Stimulated activated CD4-positive, alpha-beta T cell treated with anti-CD3 and anti-CD28 coated beads, TNF-alpha, amount 100 ng/mL, for 24 hours (primary cell): ENCODE measurements at places on chromosomes 1 and 21.

DNA sequence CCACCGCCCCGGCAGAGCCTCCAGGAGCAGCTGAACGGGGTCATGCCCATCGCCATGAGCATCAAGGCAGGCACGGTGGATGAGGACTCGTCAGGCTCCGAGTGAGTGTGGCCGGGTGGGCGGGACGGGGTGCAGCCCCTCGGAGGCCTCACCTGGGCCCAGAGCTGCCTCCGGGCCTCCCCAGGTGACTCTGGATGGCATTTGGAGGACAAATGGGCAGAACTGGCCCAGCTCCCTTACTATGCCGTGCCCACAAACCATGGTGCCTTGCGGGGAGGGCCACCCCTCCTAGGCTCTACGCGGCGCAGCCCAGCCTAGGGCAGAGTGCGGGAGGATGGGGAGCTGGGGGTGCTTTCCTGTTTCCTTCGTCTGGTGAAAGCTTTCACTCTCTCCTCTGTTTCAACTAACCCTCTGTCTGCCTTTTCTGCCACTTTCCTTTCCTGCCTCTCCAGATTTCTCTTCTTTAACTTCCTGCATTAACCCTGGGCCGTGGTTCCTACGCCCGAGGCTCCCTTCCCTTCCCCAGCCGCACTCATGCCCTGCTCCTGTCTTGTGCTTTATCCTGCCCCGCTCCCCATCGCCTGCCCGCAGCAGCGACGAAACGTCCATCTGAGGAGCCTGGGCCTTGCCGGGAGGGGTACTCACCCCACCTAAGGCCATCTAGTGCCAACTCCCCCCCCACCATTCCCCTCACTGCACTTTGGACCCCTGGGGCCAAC is 9.2 kb downstream of the PSRC1 start:
- no peak for DNase-seq

GRCh38 chr1:178237121-178237520 is 143.2 kb downstream of the RASAL2 start:
- DNase-seq: no peak

DNA sequence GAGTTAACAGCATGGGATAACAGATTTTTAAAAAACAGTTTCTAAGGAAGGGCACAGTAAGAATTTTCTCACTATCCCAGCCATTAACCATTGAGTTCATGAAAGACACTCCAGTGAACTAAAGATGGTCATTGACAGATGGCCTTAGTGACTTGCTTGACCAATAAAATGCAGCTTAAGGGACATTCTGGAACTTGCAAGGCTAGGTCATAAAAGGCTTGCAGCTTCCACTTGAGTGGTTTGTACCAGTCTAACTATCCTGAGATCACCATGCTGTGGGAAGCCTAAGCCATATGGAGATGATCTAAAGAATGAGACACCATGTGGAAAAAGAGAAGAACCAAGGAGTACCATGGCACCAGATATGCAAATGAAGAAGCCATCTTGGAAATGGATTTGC is 37.9 kb upstream of the MUTYH start:
- DNase-seq: no peak

- DNase-seq: no peak
These were observed 125.2 kb upstream of the KIAA0040 start for GRCh38 chr1:175317779-175318178.

GRCh38 chr1:201683397-201683796 is 144.5 kb downstream of the NAV1 start:
- DNase-seq: no peak

DNA sequence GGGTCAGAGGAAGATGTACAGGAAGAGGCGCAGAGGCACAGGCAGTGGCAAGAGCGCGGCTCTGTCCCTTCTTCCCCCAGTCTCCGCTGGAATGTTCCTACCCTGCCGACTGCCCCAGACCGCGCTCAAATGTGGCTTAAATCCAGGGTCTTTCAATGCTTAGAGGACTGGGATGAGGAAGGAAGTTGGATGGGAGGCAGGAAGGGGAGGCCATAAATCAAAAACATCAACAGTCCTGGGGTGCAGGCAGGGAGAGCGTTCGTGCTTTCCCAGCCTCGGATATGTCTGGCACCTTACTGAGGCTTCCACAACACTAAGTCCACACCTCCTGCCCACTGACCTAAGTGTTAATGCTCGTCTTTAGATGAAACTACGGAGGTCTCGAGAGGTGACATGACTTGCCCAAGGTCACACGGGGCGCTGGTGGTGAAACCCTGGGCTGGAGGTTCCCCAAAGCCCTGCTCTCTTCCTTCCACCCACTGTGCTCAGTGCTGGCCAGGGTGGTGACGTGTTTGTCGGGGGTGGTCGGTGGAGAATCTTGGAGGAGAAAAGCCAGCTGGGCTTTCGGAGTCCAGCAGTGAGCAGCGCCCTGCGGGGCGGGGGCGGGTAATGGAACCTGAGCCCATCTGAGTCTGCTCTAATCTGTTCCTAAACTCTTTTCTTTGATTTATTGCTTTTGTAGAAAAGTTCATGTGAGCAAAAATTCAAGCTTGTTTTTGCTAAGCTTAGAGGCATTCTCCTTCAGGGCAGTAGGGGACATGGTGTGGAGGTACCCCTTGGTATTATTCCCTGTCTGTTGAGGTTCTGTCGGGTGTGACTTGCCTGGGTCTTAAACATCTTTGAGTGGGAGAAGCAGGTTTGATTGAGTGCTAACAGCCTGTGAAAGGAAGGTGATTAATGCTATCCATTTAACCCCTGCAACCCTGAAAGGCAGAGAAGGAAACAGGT is 708 bp downstream of the CDA start:
- no peak for DNase-seq

GRCh38 chr1:42128499-42128898 is 24.7 kb upstream of the GUCA2B start:
- no peak for DNase-seq
